ENCODE measurements at places on chromosomes 6 and 20.

DNA sequence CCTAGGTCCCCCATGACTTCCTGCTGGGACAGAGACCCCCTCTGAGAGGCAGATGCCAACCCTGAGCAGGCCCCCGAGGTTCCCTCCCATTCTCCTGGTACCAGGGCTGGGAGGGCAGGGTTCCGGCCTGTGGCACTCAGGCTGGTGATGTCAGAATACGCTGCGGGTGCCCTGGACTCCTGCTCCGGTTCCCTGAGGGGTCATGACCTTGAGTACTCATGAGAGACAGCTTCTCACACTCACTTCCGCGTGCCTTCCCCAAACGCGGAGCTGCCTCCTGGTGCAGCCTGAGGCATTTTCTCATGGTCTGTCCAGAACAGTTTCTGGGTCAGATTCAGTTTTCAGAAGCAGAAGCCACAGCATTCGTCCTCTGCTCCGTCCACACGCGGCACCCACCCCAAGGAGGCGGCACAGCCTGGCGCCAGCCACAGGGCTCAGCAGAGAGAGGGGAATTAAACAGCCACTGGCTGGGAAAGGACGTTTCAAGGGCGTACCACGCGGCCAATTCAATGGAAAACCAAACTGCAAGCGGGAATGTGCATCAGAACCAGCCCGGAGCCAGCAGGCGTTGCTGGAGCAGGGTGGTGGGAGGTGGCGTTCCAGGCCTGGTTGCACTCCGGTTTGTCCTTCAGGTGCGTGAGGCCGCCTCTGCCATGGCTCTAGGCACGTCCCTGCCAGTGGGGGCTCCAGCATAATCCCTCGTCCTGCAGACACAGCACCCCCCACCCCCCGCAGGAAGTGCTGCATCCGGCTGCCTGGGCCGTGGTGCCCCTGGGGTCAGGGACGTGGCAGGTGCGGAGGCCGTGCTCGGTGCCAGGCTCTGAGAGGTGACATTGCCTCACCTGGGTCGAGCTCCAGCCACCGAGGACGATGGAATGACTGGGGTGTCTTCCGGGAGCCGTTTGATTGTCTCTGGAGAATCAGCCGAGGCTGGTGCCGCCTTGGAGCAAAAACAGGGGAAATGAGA, 58.3 kb upstream of the BHLHE23 start:
- DNase-seq = no peak

- no peak for DNase-seq
These were observed 163.2 kb downstream of the AIG1 start for GRCh38 chr6:143223895-143224294.

GRCh38 chr6:144647406-144647964, 362.4 kb downstream of the UTRN start:
- no peak for DNase-seq

DNA sequence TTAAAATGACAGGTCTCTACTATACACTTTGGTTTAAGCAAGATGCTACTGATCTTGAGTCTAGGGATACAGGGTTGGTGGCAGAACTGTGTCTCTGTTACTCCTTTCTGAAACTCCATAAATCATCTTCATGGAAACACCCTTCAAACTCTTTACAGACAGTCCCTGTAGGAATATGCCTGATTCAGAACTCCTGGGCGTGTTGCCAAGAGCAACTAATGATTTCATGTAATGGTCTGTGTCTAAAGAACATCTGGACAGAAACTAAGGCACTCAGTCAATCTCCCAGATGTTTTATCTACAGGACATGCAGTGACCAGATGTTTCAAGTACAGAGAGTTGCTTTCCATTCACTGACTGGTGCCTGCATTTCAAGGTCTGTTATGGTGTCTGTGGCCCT, 464.4 kb upstream of the CHD6 start:
- DNase-seq = no peak

GRCh38 chr6:119598883-119599282, 249.3 kb upstream of the MAN1A1 start:
- DNase-seq = no peak

- no peak for DNase-seq
These were observed 898.9 kb upstream of the MAN1A1 start for GRCh38 chr6:120248451-120248850.

GRCh38 chr6:87661016-87661415, 41.0 kb downstream of the AKIRIN2 start:
- no peak for DNase-seq

- no peak for DNase-seq
These were observed 437 bp downstream of the CD40 start for GRCh38 chr20:46118481-46119020.

GRCh38 chr6:5058254-5058653, 26.9 kb upstream of the PPP1R3G start:
- no peak for DNase-seq

DNA sequence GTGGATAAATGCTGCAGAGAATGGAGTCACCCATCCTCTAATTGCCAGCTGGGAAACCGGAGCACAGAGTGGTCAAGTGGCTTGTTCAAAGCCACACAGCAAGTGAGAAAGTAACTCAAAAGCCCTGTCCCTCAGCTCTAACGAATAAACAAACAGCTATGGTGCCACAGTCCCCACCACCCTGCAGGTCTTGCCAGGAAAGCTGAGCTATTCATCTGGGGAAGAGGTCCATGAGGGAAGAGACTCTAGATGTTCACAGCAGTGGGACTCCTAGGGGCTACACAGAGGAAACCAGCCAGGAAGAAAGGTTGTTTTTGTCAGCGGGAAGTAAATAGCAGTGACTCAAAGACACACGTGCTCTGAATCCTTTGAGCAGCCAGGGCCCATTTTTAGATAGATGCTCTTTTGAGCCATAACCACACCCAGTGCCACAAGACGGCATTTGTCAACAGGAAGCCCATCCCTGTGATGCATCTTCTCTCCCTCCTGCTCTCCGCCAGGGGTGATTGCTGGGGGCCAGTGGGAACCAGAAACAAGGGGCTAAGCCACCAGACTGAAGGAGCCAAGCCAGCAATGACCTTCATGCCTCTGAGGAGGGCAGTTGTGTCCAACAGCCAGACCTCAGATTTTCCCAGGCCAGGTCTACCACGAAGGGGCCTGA, 32.4 kb upstream of the TCP11 start:
- no peak for DNase-seq

- no peak for DNase-seq
These were observed 66.5 kb upstream of the TFB1M start for GRCh38 chr6:155380666-155381332.

DNA sequence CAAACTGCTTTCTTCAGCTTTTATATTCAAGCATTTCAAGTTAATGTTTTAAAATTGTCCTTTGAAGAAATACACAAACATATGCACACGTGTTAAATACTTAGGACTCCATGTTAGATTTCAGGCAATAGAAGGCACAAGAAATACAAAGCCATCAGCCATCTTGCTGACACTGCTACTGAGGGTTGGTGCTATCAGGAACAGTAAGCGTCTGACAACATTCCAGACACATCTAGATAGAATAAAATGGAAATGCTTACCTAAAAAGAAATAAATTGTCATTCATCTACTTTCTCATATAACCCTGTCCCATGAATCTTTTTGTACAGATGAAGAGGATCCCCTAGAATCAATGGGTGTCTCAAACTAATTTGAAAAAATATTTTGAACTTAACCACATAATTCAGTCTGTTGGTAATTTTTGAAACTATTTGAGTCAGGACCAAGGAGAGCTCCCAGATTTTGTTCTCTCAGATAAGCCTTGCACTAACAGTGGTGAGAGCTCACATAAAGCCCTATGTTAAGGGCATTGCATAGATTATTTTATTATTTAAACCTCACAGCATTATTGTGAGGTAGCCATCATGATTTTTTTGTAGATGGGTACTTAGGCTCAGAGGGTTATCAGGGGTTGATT, 631.1 kb upstream of the POU3F2 start:
- no peak for DNase-seq

DNA sequence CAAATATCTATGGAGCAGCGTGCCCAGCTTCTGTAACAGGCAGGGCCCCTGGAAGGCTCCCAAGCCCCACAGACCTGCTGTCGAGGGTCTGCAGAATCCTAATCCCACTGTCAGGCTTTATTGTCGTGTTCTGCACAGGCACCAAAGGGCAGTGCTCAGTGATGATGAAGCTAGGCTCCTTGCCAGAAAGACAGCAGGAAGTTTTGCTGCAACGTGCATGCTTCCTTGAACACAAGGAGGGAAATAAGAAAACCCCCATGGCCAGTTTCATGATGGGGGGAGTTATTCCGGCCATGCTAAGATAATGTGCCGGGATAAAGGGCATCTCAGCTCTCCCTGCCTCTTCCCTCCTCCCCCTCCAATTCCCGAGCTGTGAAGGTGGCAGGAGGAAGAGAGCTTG, 109.4 kb upstream of the KCNG1 start:
- DNase-seq = no peak

DNA sequence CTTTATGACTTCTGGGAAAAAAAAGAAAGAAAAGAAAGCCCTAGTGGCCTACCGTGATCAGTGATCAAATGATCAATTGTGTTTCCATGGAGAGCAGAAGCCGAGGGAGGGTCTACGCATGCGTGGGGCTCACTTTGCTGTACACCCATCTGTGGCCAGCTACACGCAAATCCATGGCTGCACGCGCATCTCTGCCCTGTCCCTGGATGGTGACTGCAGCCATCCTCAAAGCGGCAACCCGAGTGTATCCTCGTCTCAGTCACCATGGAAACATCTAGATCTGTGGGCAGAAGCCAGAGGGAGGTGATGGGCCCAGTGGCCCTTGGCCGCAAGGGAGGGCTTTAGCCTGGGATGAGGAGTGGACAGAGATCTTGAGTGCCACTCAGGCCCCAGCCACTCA, 785 bp upstream of the ULBP3 start:
- no peak for DNase-seq

GRCh38 chr6:43130429-43130828, 40.6 kb upstream of the SRF start:
- no peak for DNase-seq

DNA sequence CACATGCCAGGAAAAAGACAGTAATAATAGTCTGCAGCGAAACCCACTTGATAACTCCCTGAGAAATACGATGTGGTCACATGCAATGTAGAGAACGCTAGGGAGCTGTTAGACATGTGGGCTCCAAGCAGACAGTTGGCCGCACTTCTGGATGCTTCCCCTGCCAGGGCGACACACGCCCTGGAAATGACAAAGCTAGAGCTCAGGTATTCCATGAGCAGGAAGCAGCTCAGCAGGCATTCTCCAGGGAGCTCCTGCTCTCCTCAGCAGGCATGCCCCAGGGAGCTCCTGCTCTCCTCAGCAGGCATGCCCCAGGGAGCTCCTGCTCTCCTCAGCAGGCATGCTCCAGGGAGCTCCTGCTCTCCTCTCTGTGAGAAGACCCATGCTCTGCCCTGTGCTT, 52.4 kb upstream of the NXT1 start:
- DNase-seq = no peak

DNA sequence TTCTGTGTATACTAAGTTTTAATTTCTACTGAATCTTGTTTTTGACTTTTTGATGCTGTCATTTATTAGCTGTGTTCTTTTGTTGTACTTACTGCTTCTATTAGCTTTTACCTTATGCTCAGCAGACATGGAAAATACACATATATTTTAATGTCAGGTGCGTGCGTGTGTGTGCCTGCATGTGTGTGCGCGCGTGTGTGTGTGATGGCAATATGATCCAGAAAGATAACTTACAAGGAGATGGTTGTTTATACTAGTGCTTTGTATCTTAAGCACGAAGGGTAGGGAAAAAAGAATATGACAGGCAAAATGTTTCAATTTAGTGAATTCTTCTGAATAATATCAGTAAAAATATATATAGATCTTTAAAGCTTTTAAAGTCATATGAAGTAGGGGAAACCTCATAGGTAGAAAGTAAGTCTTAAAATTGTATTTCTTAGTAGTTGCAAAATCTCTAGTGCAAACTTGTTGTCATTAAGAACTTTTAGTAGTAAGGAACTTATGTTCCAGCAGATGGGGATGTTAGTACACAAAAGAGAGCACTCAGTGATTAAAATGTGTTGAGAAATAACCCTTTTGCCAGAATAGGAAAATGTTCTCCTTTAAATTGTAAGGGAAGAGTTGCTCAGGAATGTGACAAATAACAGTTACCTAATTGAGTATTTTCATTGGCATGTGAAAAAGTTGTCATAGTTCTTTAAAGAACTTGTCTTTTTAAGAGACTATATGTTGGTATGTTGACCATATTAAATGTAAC, 13.2 kb downstream of the QKI start:
- DNase-seq = no peak

DNA sequence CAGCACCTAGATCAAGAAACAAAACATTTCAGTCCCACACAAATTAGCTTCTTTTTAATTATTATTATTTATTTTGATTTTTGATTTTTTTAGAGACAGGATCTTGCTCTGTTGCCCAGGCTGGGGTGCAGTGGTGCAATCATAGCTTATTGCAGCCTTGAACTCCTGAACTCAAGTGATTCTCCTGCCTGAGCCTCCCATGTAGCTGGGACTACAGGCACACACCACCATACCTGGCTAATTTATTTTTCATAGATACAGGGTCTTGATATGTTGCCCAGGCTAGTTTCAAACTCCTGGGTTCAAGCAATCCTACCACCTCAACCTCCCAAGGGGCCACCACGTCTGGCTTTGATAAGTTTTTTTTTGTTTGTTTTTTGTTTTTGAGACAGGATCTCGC, 24.6 kb downstream of the SNAI1 start:
- DNase-seq = no peak

DNA sequence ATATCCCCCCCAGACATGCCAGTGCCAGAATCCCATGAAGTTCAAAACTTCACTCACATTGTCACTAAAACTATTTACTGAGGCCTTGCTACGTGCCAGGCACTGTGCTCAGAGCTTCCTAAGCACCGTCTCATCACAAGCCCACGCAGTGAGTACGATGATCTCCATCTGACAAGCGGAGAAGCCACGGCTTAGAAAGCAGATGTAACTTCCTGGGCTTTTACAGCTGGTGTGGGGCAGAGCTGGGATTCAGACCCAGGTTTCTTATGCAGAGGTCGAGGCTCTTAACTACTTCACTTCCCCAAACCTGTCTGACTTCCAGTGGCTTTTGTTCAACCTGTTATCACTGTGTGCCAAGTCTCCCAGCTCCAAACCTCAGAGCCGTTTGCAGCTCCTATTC, 8.3 kb downstream of the MDGA1 start:
- DNase-seq = no peak

GRCh38 chr6:24960991-24961475, 25.3 kb upstream of the RIPOR2 start:
- no peak for DNase-seq

DNA sequence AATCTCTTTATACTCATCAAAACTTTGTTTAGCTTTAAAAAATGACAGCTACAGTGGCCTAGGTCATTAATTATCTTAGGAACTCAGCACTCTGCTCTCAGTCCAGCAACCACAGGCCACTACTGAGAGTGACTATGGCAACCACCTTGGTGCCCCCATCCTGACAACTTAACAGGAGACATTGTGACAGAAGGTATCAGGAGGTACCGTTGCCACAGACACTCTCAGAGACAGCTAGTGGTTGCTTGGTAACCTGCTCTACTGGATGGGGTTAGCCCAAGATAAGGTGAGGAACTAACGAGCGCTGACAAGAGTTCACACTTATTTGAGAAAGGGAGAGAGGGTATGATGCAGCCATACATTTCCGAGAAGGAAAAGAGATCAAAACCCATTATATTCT, 76.1 kb upstream of the TFAP2D start:
- DNase-seq = no peak

- DNase-seq = no peak
These were observed 246.6 kb downstream of the TBXT start for GRCh38 chr6:165920896-165921671.

- no peak for DNase-seq
These were observed 3.2 kb downstream of the GNAS-AS1 start for GRCh38 chr20:58847463-58847862.

Data from activated effector memory CD4-positive, alpha-beta T cell treated with Interleukin-2 at 50 U/mL for 16 hours (primary cell).